ENCODE measurements at places on chromosomes 5 and 9.

- H3K36me3 ChIP-seq: no peaks in the 10 kb centered on the region
- no peak overlapping the region for H3K27ac ChIP-seq
- no peak overlapping the region for H3K4me3 ChIP-seq
- H3K27me3 ChIP-seq: peaks cover 8% of the 10 kb centered on the region
- peaks cover 5% of the 10 kb centered on the region for H3K4me1 ChIP-seq
These were observed 32.8 kb upstream of the CPEB4 start for GRCh38 chr5:173855162-173855994.

DNA sequence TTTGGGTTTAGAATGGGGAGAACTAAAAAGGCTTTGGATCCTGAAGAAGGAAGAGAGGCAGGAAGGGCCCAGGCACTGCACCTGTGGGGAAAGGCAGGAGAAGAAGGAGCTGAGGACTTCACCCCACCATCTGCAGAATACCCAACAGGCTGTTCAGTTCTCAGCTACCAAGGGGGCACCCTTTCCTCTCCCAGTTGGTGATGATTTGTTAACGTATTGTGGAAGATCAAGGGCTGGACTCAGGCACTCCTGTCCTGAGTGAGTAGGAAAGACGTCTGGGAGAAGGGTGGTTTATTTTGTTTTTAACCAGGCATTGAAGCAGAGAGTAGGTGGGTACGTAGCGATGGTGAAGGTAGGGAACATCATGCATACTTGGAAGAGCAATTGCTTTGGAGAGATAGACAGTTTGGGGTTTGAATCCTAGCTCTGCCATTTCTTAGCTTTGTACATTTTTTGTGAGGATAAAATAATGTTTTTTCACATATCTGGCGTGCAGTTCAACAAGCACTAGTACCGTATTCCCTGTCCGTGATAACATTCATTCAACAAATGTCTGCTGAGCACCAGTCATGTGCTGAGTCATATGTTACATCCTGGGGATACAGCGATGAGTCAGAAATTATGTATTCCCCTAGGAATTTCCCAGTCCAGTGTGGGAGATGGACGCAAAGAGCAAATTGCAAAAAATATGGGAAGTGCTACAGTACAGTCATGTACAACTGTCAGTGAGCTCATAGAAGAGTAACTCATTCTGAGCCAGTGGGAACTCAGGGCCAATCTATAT lies 2.1 kb downstream of the MSANTD3 start:
- no peak overlapping the region for H3K4me3 ChIP-seq
- peaks cover 31% of the 10 kb centered on the region for H3K4me1 ChIP-seq
- peaks cover 3% of the 10 kb centered on the region for H3K36me3 ChIP-seq

DNA sequence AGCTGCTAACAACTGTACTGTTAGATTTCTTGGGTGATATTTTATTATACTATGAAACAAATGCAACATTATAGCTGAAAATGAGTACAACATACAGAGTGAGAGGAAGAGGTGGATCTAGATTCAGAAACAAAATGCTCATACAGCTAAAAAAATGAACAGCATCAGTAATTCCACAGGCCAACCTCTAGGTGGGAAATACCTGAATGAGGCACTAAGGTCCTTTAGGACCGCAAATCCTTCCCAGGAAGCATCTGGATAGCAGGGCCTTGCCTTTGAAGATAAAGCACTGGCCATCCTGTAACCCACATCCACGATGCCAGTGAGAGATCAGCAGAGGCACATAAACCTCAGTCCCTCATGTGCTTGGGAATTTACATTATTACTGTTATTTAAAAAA lies 310.8 kb downstream of the YTHDC2 start:
- DNase-seq: no peak
- H3K36me3 ChIP-seq: no peaks in the 10 kb centered on the region
- no peak overlapping the region for H3K27ac ChIP-seq
- H3K4me3 ChIP-seq: no peak overlapping the region

GRCh38 chr5:172167895-172168294 lies 20.1 kb downstream of the STK10 start:
- DNase-seq: no peak
- no peak overlapping the region for H3K4me3 ChIP-seq
- H3K27me3 ChIP-seq: no peaks in the 10 kb centered on the region
- peaks cover 76% of the 10 kb centered on the region for H3K4me1 ChIP-seq
- H3K36me3 ChIP-seq: peaks cover 36% of the 10 kb centered on the region

- H3K27ac ChIP-seq: no peak overlapping the region
- no peak for DNase-seq
- no peaks in the 10 kb centered on the region for H3K4me1 ChIP-seq
- peaks cover 11% of the 10 kb centered on the region for H3K27me3 ChIP-seq
- no peaks in the 10 kb centered on the region for H3K36me3 ChIP-seq
These were observed 165.5 kb downstream of the OLFM1 start for GRCh38 chr9:135252980-135253304.

- no peak overlapping the region for H3K27ac ChIP-seq
- H3K27me3 ChIP-seq: peaks cover 67% of the 10 kb centered on the region
- H3K4me1 ChIP-seq: peaks cover 1% of the 10 kb centered on the region
- H3K36me3 ChIP-seq: no peaks in the 10 kb centered on the region
- DNase-seq: no peak
- H3K4me3 ChIP-seq: no peak overlapping the region
These were observed 62.0 kb upstream of the PHF24 start for GRCh38 chr9:34896112-34896511.

DNA sequence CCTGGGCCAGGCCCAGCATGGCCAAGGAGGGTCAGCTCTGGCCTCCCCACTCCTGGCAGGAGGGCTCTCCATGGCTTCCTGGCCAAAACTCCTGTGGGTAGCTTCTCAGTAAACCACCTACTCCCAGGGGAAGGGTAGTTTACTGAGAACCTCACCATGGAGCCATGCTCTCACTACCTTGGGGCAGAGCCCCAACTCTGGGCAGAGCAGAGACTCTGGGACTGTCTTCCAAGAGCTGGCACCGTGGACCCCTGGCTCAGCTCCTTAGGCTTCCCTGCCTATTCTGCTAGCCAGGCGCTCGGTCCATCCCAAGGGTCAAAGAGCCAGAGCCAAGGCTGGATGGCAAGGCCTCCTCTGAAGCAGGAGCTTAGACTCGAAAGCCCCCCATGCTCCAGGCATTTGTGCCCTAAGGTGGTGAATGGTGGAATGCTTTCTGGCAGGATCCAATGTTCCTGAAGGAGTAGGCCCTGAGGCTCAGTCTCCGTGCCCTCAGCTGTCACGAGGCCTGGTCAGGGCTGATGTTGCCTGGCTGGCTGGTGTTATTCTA lies 19.6 kb downstream of the TCF7 start:
- no peak overlapping the region for H3K4me3 ChIP-seq
- H3K4me1 ChIP-seq: peaks cover 92% of the 10 kb centered on the region
- no peaks in the 10 kb centered on the region for H3K27me3 ChIP-seq
- H3K27ac ChIP-seq: peak overlapping the region; percentile 31
- no peak for DNase-seq

- no peaks in the 10 kb centered on the region for H3K4me1 ChIP-seq
- H3K4me3 ChIP-seq: no peak overlapping the region
- peaks cover 2% of the 10 kb centered on the region for H3K36me3 ChIP-seq
- no peak overlapping the region for H3K27ac ChIP-seq
- DNase-seq: no peak
These were observed 152.4 kb upstream of the RAPGEF1 start for GRCh38 chr9:131892162-131892707.

DNA sequence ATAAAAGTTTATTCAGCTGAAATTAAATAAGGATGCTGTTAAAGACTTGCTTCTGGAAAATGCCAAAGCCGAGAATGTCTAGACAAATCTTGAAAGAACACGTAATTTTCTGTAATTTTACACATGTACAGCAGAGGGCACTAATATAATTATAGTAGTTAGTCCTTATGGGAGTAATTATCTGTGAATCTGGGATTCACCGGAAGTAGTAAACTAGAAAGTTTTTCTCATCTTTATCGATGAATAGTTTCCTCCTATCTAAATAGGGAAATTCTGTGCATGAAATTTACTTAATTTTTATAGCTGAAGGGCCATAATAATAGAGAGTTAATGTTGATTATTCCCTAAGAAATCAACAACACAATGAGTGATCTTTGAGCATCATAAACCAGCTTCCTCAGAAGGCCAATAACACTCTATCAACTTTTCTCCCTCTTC lies 18.4 kb upstream of the CNTLN start:
- no peak for DNase-seq
- no peaks in the 10 kb centered on the region for H3K4me1 ChIP-seq
- no peak overlapping the region for H3K4me3 ChIP-seq

GRCh38 chr9:93061791-93062763 lies 3.6 kb downstream of the SUSD3 start:
- peak; percentile 48 for DNase-seq
- H3K36me3 ChIP-seq: peaks cover 29% of the 10 kb centered on the region

- no peak for DNase-seq
- H3K27ac ChIP-seq: no peak overlapping the region
- no peaks in the 10 kb centered on the region for H3K4me1 ChIP-seq
These were observed 54.0 kb upstream of the HSPB3 start for GRCh38 chr5:54401515-54401914.

GRCh38 chr9:128634111-128634510 lies 22.5 kb downstream of the DYNC2I2 start:
- H3K4me3 ChIP-seq: no peak overlapping the region
- peaks cover 11% of the 10 kb centered on the region for H3K36me3 ChIP-seq
- peak overlapping the region; percentile 25 for H3K27ac ChIP-seq
- no peaks in the 10 kb centered on the region for H3K4me1 ChIP-seq

DNA sequence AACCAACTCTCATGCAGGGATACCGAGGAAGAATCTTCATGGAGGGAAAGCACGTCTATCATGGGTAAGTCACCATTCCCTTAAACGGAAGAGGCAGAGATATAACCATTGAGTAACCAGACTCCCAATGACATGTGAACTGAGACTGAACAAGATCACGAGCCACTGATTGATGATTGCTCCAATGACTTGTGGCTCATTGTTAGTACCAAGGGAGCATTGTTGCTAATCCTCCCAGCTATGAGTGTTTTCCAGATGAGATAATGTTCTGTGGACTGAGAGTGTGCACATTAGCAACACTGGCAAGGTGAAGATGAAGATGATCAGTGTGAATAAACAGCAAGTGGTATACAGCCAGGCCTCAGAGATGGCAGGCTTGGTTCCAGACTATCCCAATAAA lies 219.2 kb upstream of the MAP3K1 start:
- H3K4me3 ChIP-seq: no peak overlapping the region
- DNase-seq: no peak
- H3K27ac ChIP-seq: no peak overlapping the region
- no peaks in the 10 kb centered on the region for H3K27me3 ChIP-seq

GRCh38 chr5:61675015-61675692 lies 343.1 kb downstream of the ZSWIM6 start:
- no peaks in the 10 kb centered on the region for H3K36me3 ChIP-seq
- H3K27me3 ChIP-seq: peaks cover 6% of the 10 kb centered on the region
- no peak overlapping the region for H3K27ac ChIP-seq
- H3K4me1 ChIP-seq: no peaks in the 10 kb centered on the region
- no peak for DNase-seq
- H3K4me3 ChIP-seq: no peak overlapping the region

DNA sequence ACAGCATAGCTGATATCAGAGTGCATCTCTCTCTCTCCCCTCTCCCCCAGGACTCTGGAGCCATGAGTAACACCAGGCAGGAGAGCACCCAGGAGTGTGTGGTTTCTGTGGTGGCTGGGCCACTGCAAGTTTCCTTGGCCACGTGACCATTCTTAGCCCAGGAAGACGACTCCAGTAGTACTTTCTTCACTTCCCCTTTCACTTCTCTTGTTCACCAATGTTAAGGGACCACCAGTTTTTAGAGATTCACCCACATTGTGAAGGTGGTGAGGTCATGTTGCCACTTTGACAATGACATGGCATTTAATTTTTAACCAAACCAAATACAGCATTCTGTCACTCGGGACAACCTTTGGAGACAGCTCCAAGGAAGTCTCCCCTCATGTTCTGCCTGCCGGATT lies 17.9 kb upstream of the DAPK1 start:
- H3K4me3 ChIP-seq: no peak overlapping the region
- H3K4me1 ChIP-seq: peaks cover 12% of the 10 kb centered on the region
- H3K27me3 ChIP-seq: no peaks in the 10 kb centered on the region
- DNase-seq: no peak

- DNase-seq: no peak
- no peaks in the 10 kb centered on the region for H3K36me3 ChIP-seq
- peaks cover 3% of the 10 kb centered on the region for H3K27me3 ChIP-seq
- no peaks in the 10 kb centered on the region for H3K4me1 ChIP-seq
- no peak overlapping the region for H3K27ac ChIP-seq
These were observed 114.1 kb upstream of the RIOK2 start for GRCh38 chr5:97297063-97297703.

- H3K27ac ChIP-seq: no peak overlapping the region
- peaks cover 5% of the 10 kb centered on the region for H3K27me3 ChIP-seq
- peak; percentile 3 for DNase-seq
- H3K4me1 ChIP-seq: peaks cover 17% of the 10 kb centered on the region
- peaks cover 19% of the 10 kb centered on the region for H3K36me3 ChIP-seq
These were observed 3.0 kb upstream of the TUBB4B start for GRCh38 chr9:137237759-137238726.

DNA sequence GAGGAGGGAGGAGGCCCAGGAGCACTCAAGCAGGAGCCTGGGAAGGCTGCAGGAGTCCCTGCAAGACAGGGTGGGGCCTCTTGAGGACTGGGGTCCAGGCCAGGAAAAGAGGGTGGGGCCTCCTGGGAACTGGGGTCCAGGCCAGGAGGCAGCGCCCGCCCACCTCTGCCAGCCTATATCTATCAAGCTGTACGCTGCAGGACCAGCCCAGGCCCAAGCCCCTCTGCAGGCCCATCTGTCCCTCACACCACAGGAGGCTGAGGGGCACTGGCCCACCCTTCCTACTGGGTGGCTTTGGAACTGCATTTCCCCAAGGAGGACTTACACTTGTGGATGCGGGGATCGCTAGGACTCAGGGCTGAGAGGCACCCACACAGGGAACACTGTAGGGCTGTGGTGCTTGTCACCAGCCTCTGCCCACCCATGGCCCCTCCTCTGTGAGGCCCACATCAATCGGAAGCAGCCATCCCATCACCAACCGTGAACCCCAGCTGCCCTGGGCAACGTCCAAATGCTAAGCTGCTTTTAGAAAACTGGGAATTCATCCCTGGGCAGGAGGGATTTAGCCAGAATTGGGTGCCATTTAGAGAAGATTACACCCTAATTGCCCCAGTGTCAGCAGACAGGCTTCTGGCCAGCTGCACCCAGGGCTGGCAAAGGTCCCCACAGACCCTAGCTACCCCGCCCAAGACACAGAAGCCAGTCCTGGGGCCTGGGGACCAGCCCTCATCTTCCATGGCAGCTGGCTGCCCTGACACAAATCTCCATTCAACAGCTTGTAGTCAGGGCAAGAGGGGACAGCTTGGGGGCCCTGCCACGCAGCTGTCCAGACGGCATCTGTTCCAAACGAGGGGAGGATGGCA lies 15.3 kb downstream of the BICD2 start:
- H3K36me3 ChIP-seq: peaks cover 10% of the 10 kb centered on the region
- no peak overlapping the region for H3K4me3 ChIP-seq
- no peak overlapping the region for H3K27ac ChIP-seq
- H3K4me1 ChIP-seq: peaks cover 37% of the 10 kb centered on the region
- no peak for DNase-seq

GRCh38 chr5:145989428-145989827 lies 53.0 kb downstream of the SH3RF2 start:
- no peak for DNase-seq
- no peaks in the 10 kb centered on the region for H3K4me1 ChIP-seq
- no peak overlapping the region for H3K4me3 ChIP-seq
- H3K27ac ChIP-seq: no peak overlapping the region

- DNase-seq: no peak
- H3K27me3 ChIP-seq: no peaks in the 10 kb centered on the region
- H3K27ac ChIP-seq: no peak overlapping the region
- H3K4me1 ChIP-seq: peaks cover 18% of the 10 kb centered on the region
- no peaks in the 10 kb centered on the region for H3K36me3 ChIP-seq
These were observed 29.7 kb downstream of the C9orf85 start for GRCh38 chr9:71941060-71941568.

- no peak overlapping the region for H3K27ac ChIP-seq
- no peak overlapping the region for H3K4me3 ChIP-seq
- no peaks in the 10 kb centered on the region for H3K36me3 ChIP-seq
- no peaks in the 10 kb centered on the region for H3K4me1 ChIP-seq
These were observed 405.9 kb upstream of the DAP start for GRCh38 chr5:11166923-11167322.

All from activated naive CD8-positive, alpha-beta T cell treated with anti-CD3 and anti-CD28 coated beads for 36 hours (primary cell).